ENCODE measurements at places on chromosomes 1 and 21.

- DNase-seq: no peak
These were observed 96.7 kb upstream of the CXADR start for GRCh38 chr21:17416139-17416538.

DNA sequence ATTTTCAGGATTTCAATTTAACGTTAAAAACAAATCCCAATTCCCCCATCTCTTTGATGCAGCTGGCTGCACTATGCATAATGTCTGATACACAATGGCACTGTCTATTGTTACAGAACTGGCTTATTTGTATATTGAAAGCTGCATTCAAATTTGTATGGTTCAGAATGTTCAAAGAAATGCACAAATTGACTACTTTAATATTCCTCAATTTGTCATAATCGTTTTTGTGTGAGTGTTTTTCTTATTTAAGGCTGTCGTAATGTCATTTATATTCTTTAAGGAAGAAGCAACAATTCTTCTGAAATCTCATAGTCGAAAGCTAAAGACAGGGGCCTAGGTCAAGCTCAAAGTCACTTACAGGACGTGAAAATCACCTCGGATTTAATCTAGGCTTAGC is 341.4 kb upstream of the ZRANB2 start:
- no peak for DNase-seq

DNA sequence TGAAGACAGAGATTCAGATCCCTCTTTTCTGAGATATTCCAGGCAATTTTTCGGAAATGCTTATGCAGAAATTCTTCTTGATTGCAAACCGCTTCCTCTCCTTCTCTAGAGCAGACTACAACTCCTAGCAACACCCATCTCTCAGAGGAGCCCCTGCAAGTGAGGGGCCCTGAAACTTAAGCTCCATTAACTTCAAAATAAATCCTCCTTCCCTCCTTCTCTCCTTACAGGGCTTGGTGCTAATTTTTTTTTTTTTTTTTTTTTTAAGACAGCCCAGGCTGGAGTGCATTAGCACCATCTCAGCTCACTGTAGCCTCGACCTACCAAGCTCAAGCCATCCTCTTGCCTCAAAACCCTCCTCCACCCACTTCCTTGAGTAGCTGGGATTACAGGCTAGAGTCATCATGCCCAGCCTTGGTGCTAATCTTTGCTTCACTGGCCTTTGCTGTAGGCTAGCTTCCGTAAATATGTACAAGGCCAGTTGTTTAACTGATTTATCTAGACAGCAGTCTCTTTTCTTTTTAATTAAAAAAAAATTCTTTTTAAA is 30.2 kb upstream of the SFPQ start:
- DNase-seq: no peak

DNA sequence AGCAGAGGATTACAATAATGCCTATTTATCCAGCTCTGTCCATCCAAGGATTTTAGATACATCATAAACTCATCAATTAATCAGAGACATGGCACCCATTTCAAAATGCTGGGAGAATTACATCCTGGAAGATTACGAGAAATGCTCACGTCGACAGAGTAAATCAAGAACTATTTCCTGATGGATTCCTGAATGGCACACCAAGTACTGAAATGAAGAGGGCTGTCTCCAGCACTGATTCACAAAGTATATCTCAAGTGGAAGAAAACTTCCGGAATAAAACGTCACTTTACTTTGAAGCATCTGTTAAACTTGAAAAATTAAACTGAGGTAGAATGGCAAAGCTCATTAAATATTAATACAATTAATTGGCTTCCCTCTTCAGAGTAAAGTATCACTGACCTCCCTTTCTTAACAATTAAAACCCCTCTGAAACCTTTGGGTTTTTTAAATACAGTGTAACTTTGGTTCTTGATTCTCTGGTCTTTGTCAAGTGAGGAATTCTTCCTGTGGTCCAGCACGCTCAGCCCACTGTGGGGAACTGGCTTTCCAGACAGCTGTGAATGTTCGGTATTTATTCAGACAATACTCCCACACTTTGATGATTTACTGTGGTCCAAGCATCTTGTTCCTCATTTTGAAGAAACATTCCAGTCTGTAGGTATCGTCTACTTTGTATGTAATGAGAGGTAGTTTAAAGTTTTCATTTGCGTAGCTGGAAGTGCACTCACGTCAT is 288.0 kb downstream of the NFIA start:
- no peak for DNase-seq

DNA sequence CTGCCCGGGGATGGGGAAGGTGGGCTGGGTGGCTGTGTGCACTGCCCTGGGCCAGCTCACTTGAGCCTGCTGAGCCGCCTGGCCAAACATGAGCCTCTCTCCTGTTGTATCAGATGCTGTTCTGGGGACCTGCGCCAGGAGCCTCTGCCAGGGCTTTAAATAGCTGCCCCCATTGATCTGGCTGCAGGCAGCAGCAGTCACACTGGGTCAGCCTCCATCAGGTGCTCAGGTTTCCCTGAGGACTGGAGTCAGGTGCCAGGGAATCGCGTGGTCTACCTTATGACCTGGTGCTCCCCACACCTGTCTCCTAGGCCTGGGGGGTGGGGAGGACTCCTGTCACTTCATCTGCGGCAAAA is 700 bp upstream of the CCDC28B start:
- no peak for DNase-seq

Measured in activated T-cell treated with anti-CD3 and anti-CD28 coated beads, Interleukin-2, amount 50 U/mL, for 24 hours (primary cell).